Stimulated activated CD4-positive, alpha-beta T cell treated with anti-CD3 and anti-CD28 coated beads, Interleukin-1b, Interleukin-23, amount 100 ng/mL, for 1 hour (primary cell): ENCODE measurements at places on chromosomes 6 and 20.

GRCh38 chr6:35425284-35425683 is 26.9 kb upstream of the FANCE start:
- no peak for DNase-seq

GRCh38 chr6:29953001-29953441 is 10.7 kb downstream of the HLA-A start:
- DNase-seq = no peak

- DNase-seq = no peak
Observed at GRCh38 chr20:21183722-21184121, 57.8 kb downstream of the KIZ start.

GRCh38 chr6:81485395-81485794 is 267.1 kb downstream of the TENT5A start:
- DNase-seq = no peak

DNA sequence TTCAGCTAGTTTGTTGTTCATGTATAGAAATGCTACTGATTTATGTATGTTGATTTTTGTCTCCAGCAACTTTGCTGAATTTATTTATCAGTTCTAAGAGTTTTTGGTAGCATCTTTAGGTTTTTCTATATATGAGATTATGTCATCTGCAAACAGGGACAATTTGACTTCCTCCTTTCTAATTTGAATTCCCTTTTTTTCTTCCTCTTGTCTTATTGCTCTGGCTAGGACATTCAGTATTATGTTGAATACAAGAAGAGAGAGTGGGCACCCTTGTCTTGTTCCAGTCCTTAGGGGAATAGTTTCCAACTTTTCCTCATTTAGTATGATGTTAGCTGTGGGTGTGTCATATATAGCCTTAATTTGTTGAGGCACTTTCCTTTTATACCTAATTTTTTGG is 58.2 kb downstream of the CDH26 start:
- DNase-seq = no peak

DNA sequence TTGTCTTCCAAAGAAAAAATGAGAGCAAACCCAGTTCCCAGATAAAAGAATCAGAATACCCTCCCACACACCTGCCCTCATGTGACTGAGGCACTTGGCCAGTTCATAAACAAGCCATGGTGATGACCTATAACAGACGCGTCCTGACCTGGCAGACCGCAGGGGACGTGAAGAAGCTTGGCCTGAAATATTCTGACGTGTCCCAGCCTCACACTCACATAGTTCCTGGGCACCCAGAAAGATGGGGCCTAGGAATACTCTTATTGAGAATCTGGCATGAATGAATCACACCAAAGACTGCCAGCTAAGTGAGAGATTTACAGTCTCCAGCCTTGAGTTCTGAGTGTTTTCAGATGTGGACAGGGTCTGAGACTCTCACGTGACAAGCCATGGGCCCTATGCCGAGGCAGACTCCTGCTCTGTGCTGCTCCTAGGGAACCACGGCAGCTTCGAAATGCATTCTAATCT is 17.2 kb upstream of the MAP3K4 start:
- DNase-seq = no peak

DNA sequence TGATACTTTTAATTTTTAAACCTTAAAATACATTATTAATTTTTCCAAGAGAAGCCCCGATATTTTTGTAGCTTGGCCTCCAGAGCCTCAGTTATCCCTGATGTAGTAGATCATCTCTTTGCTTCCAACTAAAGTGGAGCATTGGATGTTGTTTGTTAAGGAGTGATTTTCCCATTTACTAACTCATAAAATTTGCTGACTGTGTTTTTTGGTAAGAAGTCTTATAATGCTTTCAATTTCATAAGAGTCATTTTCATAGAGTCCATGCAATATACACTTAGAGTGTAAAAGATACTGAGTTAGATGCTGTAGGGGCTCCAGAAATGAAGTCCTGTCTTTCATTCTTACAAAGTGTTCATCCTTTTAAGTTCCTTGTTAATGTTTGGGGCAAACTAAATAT is 46.8 kb downstream of the CDKAL1 start:
- no peak for DNase-seq

DNA sequence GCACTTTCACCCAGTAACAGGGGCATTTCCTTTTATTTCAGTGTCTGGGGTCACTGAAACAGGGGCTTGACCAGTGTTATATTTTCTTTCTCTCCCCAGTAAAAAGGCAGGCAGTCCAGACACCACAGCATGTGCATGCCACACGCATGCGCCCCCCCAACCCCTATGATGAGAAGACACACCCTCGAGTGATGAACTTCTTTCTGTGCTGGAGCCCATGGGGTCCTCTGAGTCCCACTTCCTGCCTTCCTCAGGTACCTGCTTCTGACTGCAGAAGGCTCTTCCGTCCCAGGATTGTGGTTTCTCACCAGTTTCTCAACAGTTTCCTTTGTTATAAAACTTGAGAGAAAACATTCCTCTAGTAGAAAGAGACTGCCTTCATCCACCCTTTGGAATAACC is 45.7 kb upstream of the TMEM181 start:
- DNase-seq = no peak

- no peak for DNase-seq
Observed at GRCh38 chr6:96542702-96543101, 20.2 kb upstream of the FHL5 start.

- DNase-seq = no peak
Observed at GRCh38 chr20:6169251-6169650, 46.4 kb upstream of the FERMT1 start.
